ENCODE measurements at places on chromosomes 4 and X. TPM values are rescaled to one million over a fixed set of nuclear protein-coding genes. Genes with fewer than 3 reads are reported as not detected.

The LANCL3 gene
- 0.33 TPM for total RNA-seq

The ADAMTS3 gene
- 14.7 TPM for total RNA-seq

The RBMX gene
- total RNA-seq = 304 TPM

The FSTL5 gene
- total RNA-seq = 0.25 TPM

The TLL1 gene
- 0.04 TPM for total RNA-seq

The AFP gene
- 0.67 TPM for total RNA-seq

The INTS6L gene
- 49.3 TPM for total RNA-seq

DNA sequence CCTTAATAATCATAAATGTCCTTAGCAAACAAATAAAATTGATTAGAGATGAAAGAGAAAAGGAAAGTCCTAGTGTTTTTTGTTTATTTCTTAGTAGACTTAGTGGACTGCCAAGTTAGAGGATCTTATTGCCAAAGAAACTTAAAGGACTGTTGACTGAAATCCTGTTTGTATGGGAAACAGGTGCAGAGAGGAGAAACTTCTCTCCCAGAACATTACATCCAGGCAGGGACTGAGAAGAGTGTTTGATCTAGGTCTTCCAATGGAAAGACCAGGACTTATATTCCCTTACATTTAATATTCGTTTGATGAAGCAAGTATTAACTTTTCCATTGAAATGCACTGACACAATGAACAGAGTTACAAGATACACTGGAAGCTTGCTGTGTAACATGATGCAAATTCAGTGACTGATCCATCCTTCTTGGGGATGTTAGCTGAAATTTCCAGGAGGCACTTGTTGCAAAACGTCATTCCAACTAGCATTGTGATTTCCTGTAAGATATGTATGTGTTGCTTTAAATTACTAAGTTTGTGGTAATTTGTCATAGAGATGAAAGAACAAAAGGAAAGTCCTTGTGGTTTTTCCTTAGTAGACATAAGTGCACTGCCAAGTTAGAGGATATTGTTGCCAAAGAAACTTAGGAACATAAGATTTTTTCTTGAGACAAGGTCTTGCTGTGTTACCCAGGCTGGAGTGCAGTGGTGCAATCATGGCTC, 505.6 kb downstream of the STIM2 start:
- no peak overlapping the region for H3K27ac ChIP-seq
- peak; percentile 65 for DNase-seq
- no peaks in the 10 kb centered on the region for H3K27me3 ChIP-seq

DNA sequence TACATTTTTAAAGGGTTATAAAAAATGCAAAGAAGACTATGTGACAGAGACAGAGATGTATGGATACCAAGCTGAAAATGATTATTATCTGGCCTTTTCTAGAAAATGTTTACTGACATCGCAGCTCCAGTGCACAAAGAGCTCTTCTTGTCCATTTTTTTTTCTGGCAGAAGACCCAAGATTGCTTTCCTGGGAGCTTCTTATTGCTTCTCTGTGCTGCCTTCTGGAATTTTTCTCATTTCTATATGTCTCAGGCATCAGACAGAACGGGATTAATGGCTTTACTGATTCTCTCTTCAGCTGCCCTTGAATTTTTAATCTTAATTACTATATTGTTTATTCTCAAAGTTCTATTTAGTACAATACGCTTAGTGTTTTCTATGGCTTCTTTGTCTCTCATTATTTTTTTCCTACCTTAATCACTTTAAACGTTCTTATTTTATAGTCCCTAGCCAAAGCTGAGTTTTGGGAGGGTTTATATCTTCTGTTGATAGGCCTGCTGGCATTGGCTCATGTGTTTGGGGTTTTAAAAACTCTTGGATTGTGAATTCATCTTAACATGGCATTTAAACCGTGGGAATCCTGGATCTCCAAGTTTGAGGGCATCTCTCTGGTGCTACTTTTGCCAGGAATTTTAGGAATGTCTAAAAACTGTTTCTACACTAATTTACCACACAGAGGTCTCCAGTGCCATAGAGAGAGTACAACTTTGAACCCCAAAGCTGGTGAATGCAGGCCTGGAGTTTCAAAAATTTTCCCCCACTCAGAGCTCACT, 138.9 kb upstream of the LNX1 start:
- peaks cover 4% of the 10 kb centered on the region for H3K4me1 ChIP-seq
- H3K4me3 ChIP-seq = no peak overlapping the region
- no peaks in the 10 kb centered on the region for H3K36me3 ChIP-seq

GRCh38 chr4:180058691-180059215, 2184.4 kb upstream of the TENM3 start:
- DNase-seq = peak; percentile 77
- H3K27ac ChIP-seq = no peak overlapping the region
- H3K4me3 ChIP-seq = peak overlapping the region; percentile 86
- peaks cover 63% of the 10 kb centered on the region for H3K27me3 ChIP-seq
- no peaks in the 10 kb centered on the region for H3K4me1 ChIP-seq

- no peak for DNase-seq
- no peak overlapping the region for H3K4me3 ChIP-seq
- no peaks in the 10 kb centered on the region for H3K4me1 ChIP-seq
- no peak overlapping the region for H3K27ac ChIP-seq
Observed at GRCh38 chrX:122583551-122583950, 600.5 kb upstream of the GRIA3 start.

GRCh38 chr4:76965866-76966579, 16.5 kb downstream of the SEPTIN11 start:
- DNase-seq = no peak
- H3K36me3 ChIP-seq = no peaks in the 10 kb centered on the region
- H3K4me1 ChIP-seq = no peaks in the 10 kb centered on the region

- H3K4me1 ChIP-seq = no peaks in the 10 kb centered on the region
- H3K27me3 ChIP-seq = no peaks in the 10 kb centered on the region
- H3K36me3 ChIP-seq = no peaks in the 10 kb centered on the region
- no peak for DNase-seq
- no peak overlapping the region for H3K4me3 ChIP-seq
- no peak overlapping the region for H3K27ac ChIP-seq
Observed at GRCh38 chr4:5192271-5192670, 141.0 kb downstream of the STK32B start.

DNA sequence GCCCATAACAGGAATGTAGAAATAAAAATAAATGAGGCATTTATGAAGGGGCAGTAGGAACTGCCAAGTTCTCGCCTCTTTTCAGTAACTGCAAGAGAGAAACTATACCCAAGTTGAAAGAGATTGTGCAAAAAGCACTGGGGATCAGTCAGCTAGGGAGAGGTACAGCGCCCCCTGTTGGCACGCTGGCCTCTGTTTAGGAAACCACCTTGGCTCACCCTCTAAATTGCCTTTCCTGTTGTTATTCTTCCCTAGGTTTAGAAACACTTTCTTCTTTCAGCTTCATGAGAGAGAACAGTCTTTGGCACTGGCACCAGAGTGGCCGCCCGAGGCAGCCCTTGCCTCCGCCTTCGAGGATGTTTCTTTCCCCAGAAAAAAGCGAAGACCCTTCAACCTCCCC, 348.5 kb downstream of the MID1IP1 start:
- H3K4me1 ChIP-seq = peaks cover 40% of the 10 kb centered on the region
- no peaks in the 10 kb centered on the region for H3K36me3 ChIP-seq
- H3K27ac ChIP-seq = no peak overlapping the region
- peak; percentile 85 for DNase-seq
- no peak overlapping the region for H3K4me3 ChIP-seq

DNA sequence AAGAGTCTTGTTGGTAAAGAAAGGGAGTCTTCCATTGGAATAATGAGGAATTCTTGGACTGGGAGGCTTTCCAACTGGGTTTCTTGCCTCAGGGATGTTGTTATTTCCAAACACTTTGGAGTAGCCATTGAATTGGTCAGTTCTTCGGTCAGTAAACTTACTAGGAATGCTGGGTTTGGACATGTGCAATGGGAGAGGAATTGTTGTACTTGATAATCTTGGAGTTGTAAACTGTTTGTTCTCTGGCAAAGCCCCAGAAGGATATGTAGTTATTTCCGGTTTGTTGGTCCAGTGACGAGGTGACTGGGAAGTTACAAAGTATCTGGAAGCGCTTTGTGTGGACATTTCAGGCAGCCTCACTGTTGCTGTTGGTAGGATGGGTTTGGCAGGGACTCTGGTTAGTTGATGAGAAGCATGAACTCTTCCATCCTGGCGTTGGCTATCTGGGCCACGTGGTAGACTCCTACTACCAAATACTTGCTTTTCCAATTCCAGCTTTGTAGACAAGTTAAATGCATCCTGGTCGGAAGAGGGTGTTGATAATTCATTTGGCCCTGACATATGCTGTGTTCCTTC, 25.9 kb downstream of the MXRA5 start:
- H3K4me1 ChIP-seq = no peaks in the 10 kb centered on the region
- DNase-seq = no peak
- no peaks in the 10 kb centered on the region for H3K36me3 ChIP-seq
- no peak overlapping the region for H3K4me3 ChIP-seq

DNA sequence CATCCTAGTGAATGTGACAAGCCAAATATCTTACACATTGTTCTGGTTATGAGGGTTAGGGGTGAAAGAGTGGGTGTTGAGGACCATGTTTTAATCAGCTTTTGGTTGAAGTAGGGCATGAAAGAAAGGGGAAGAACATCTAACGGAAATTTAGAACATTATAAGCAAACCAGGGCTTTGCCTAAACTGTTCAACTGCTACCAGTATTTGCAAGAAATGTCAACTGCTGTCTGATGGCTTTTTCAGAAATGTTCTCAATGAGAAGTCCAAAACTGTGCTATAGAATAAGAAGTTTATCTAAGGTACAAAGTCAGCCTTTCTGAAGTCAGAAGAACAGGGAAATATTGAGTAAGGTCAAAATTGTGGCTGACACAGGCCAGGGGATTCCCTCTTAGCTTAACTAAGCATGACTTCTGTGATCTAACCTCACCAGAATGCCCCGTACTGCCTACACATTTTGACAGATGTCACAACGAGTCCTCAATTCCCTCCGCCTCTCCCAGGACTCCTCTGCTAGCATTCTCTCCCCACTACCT, 67.1 kb downstream of the DTHD1 start:
- no peak overlapping the region for H3K4me3 ChIP-seq
- H3K36me3 ChIP-seq = no peaks in the 10 kb centered on the region
- no peak for DNase-seq
- H3K4me1 ChIP-seq = no peaks in the 10 kb centered on the region
- no peak overlapping the region for H3K27ac ChIP-seq
- H3K27me3 ChIP-seq = no peaks in the 10 kb centered on the region
